IMR-90 (cell line): ENCODE measurements at places on chromosomes 3 and 15. TPM values are rescaled to one million over a fixed set of nuclear protein-coding genes. Genes with fewer than 3 reads are reported as not detected.
A peak's percentile ranks its signal among the peaks of the same experiment; 100 is the strongest.

- DNase-seq = no peak
Observed at GRCh38 chr3:101383656-101384055, 63.3 kb upstream of the IMPG2 start.

DNA sequence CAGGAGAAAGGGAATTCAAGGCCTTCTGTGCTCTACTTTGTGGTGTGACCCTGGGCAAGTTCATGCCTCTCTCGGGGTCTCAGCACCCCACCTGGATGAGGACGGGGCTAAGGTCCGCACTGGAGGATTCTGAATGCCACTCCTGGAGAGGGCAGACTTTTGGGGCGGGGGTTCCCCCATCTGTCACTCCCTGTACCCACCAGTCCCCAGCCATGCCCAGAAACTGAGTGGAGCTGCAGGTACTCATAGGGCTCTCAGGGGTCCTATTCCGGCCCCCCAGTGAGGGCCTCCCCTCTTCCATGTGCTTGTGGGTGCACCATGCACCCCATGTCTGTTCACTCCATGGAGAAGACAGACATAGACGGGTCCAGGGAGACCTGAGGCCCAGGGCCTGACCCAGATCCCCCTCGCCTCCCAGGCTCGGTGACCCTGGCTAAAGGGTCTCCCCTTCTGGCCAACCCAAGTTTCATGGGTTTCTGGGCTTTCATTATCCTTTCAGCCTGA is 26.0 kb downstream of the ACSBG1 start:
- no peak for DNase-seq

DNA sequence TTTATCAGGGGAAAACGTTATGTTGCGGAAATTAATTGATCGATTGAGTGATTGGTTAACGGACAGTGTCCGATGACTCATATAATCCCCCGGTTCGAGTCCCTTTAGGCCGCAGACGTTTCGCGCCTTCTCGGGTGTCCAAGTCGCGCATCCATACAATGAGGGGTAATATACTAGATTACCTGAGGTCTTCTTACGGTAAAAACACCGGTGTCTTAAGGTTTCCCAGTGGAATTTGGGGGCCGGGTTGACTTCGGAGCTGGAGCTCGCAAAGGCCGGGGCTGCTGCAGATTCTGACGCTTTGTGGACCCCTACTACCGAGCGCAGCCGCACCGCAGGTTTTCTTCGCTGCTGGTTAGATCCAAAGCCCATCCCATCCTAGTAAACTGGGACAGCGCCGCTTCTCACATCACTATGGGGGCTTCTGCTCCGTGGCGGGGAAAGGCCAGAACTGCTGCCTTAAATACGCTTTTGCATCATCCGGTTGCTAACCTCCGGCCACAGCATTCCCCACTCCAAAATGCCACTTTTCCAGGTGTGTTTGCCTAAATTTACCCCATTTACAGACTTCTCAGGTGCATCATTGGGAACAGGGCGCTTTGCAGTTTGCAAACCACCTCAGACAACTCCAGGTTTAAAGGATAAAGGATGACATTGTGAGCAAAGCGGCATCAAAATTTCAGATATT is 858 bp upstream of the SACM1L start:
- DNase-seq = peak; percentile 33

- peak; percentile 76 for DNase-seq
Observed at GRCh38 chr3:136621628-136622027, 130.6 kb downstream of the STAG1 start.

DNA sequence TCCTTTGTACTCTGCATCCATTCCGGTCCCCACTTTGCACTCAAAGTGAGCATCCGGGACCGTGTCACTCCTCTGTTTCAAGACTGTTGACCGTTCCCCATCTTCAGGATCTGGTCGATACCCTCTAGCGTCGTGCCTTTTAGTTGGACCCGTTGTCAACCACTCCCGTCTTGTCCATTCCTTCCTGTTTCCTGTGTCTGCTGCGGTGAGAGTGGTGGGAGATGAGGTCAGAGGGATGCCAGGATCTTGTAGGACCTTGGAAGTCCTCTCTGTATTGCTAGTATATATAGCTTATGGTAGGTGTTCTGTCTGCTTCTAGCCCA is 624 bp downstream of the BRK1 start:
- DNase-seq = peak; percentile 54

GRCh38 chr15:30065025-30065801 is 17.5 kb upstream of the GOLGA8J start:
- DNase-seq = peak; percentile 18

DNA sequence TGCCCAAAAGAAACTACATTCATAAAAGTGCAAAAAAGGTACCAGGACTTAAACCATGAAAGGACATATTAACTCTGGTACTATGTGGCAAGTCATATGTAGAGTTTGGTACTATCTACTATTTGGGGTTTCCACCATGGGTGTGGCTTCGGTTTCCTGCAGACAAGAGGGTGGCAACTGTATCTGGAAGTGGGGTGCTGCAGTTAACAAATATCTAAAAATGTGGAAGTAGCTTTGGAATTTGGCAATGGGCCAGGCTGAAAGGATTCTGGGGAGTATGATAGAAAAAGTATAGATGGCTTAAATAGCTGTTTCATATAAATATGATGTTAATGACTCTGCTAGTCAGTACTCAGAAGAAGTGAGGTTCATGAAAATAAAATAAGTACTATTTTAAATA is 44.0 kb downstream of the PLSCR2 start:
- DNase-seq = no peak

- DNase-seq = no peak
Observed at GRCh38 chr3:173708191-173708590, 310.6 kb downstream of the NLGN1 start.

DNA sequence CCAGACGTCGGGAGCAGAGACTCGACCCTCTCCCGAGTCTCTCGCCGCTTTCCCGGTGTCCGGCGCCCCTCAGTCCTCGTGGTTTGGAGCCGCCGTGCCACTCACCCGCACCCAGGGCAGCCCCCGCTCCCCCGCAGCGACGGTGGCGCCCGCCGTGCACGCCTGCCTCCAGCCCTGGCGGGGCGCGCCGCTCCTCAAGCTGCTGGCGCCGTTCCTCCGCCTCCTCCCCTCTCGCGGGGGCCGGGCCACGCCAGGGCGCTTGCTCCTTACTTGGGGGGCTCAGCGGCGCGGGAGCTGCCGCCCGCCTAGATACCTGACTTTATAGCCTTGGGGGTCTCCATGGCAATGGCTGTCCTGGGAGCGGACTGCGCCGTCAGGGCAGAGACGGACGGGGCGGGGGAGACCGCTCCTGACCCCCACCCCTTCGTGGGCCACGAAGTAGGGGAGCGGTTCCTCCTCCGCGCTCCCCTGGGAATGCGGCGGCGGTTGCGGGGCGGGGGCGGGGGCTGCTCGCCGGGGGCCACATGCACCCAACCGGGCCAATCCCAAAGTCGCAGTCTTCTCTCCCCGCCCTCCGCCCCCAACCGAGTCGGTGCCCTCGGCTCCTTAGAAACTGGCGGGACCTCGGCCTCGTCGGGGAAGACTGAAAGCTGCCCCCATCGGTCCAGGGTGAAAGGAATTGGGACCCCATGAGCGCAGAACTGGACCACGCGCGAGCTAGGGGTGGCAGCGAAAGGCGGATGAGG is at the start of gene ANKRD63:
Gene ANKRD63 (minus strand): TSS at position 196 of the 746 bp plus-strand sequence. CDS start 478 bp downstream, outside the sequence.
- no peak for DNase-seq

DNA sequence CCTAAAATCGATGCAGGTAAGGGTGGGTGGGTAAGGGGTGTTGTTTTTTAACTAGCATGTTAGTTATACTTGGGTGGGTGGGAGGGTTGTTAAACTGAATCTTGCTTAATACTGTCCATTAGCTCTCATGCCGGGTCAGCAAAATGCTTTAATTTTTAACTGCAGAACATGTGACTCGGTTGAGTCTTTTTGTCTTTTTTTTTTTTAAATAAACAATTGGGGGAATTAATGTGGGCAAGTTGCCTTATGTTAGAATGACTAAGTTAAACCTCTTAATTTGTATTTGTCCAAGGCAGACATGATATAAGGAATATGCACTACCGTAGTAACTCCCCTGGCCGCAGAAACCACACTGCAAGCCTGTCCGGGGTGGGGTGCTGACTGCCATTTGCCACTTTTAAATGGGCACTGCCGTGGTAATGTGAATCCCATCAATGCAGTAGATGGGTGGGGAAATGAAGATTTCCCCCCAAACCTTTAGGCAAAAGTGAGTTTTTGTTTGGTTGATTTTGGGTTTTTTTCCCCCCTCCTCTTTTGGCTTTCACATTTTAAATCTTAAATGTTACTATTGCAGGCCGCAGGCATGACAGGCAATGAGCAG is 54.3 kb upstream of the CCR4 start:
- DNase-seq = no peak

GRCh38 chr15:95845862-95846515 is 484.5 kb upstream of the NR2F2 start:
- DNase-seq = peak; percentile 81

DNA sequence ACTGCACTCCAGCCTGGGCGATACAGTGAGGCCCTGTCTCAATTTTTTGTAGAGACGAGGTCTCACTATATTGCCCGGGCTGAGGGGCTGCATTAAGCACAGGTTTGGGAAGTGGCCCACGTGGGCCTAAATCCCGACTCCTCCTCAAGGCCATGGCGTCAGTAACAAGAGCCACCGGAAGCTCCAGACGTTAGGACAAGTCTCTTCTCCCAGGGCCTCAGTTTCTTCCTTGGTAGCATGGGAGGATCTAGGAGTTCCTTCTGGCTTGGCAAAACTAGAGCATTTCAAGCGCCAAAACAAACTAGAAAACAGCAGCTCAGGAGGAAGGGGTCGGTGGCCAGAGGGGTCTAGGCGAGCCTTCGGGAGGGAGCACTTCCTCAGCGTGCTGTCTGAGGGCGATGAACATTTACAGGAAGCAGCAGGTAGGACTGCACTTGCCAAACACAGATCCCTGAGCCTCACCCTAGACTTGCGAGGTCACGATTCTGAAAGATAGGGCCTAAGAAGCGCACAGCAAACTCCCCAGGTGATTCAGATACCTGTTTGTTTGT is 536 bp downstream of the SNAPC5 start:
- no peak for DNase-seq

DNA sequence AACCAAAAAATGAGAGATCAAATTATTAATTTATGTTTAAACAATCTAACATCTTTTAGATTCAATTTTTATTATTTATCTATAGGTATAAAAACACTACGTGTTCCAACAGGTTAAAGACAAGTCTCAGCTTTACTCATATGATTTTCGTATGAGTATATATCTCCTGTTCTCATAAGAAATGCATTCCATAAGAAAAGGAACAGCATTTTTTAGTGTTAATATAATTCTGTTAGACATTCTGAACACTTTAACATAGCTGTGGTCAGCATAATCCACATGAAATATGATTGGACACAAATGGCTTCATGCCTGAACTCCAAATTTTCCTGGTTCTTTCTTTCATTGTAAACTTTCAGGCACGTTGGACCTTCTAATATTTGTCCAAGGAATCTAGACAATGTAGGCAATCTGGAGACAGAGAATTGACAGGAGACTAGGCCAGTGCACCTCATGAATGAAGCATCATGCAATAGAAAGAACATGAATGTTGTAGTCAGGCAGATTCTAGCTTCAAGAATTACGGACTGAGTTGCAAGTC is 1122.0 kb upstream of the ALCAM start:
- DNase-seq = no peak

- DNase-seq = no peak
Observed at GRCh38 chr3:17672506-17672905, 69.9 kb downstream of the TBC1D5 start.

DNA sequence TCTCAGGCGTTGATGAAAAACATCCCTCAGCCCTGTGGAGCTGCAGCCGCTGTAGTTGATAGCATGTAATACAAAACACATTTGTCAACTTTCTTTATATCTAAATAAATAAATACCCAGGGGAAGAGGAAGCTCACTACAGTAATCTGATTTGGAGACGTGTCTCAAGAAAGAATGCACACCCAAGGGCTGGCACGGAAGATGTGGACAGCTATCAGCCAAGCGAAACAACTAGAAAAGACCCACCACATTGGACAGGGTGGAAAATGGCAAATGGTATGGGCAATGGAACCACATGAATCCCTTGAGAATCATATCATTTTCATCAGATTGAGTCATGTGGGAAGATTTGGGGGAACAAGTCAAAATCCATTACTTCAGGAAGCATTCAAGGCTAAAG is 43.1 kb upstream of the ALDH1A3 start:
- DNase-seq = no peak

DNA sequence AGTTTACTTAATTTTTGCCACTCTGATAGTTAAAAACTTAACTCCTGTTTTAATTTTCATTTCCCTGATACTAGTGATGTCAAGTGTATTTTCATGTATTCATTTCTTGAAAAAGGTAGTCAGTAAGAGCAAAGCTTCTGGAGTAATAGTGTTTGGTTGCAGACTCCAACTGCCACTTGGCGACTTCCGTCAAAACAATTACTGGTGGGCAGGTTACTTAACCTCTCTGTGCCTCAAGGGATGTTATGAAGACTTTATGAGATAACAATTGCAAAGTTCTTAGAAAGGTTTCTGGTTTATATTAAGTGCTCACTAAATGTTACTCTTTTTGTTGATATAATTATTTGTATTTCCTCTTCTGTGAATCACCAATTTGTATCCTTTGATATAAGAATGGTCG is 129.7 kb downstream of the NFKBIZ start:
- DNase-seq = no peak

DNA sequence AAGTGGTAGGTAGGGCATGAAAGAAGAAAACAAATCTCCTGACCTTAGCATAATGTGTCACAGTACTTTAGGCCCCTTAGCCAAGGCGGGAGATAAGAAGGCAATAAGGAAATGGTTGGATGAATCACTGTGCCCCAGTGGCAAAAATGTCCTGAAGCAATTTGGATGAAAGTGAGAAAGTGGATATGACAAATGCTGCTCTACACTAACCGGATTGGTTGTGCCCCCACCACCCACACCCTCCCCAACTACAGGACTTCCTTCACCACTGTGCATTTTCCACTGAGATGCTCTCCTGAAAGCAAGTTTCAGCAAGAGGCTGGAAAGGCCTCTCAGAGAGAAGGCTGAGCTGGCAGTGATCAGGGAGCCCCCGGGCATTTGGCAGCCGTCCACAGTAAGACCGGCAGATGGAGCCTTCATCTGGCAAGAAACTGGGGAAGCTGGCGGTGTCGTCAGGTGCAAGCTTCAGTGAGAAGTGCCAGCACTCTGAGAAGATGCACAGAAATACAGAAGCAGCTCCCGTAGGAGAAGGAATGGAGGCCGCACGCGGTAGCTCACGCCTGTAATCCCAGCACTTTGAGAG is 63.8 kb downstream of the ATP1B3 start:
- DNase-seq = peak; percentile 68

DNA sequence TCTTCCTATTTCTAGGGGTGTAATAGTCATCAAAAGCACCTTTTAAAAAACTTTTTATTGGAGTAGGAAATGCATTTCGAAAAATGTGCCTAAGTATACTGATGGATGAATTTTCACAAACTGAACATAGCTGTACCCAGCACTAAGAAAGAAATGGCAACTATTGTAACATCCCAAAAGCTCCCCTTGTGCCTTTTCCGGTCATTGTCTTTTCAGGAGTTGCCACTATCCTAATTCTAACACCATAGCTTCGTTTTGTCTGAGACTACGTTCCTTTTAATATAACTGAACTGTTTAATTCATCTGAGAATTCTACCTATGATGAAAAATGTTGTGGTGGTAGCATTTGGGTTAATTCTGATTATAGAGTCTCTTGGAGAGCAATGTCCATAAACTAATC is 1.9 kb downstream of the TIMMDC1 start:
- DNase-seq = no peak

The TUBGCP5 gene
- total RNA-seq = 19.4 and 20.0 TPM in 2 replicates

The ALCAM gene
- total RNA-seq = 400 and 423 TPM in 2 replicates

The LSAMP gene
- 7.9 and 8.1 TPM in 2 replicates for total RNA-seq

The UTS2B gene
- total RNA-seq = 0.72 and 0.83 TPM in 2 replicates

The PIGZ gene
- under 0.01 and 0.18 TPM in 2 replicates for total RNA-seq

The SLC15A2 gene
- under 0.01 and 0.18 TPM in 2 replicates for total RNA-seq

The ADCY5 gene
- 0.18 and 0.56 TPM in 2 replicates for total RNA-seq

The SAXO2 gene
- 0.28 TPM in 1 of 2 replicates, not detected in the other for total RNA-seq
